Stimulated activated CD4-positive, alpha-beta T cell treated with anti-CD3 and anti-CD28 coated beads, TNF-alpha, amount 100 ng/mL, for 1 hour (primary cell): ENCODE measurements at places on chromosomes 6 and 20.

- DNase-seq = no peak
These were observed 44.2 kb upstream of the DEFB112 start for GRCh38 chr6:50093938-50094272.

DNA sequence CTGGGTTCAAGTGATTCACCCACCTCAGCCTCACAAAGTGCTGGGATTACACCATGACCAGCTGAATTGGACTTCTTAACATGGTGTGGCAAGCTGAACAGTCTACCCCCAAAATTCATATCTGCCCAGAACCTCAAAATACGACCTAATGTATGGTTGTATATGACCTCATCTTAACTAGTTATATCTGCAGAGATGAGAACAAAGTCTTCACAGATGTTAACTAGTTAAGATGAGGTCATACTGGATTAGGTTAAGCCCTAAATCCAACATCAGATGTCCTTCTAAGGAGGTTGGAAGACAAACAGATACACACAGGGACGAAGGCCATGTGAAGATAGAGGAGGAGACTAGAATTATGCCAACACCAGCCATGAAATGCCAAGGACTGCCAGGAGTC lies 102.5 kb downstream of the JPH2 start:
- no peak for DNase-seq

- no peak for DNase-seq
These were observed 142.5 kb upstream of the FERMT1 start for GRCh38 chr20:6265204-6265904.

DNA sequence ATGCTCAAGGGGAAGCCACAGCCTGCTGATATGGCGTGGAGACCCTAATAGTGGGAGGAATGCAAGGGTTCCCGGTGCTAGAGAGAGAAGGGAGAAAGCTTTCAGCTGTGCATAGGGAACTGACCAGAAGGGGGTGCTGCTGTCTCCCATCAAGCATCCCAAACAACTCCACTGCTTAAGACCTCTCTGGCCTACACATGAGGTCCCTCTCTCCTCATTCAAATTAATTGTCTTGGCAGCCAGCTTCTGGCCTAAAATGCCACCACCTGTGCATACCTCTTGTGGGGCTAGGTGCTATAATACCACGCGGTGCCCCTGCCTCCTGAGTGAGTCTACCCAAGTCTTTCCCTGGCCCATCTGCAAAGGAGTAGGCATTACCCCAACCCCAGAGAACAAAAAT lies 14.5 kb downstream of the ADISSP start:
- DNase-seq = no peak

DNA sequence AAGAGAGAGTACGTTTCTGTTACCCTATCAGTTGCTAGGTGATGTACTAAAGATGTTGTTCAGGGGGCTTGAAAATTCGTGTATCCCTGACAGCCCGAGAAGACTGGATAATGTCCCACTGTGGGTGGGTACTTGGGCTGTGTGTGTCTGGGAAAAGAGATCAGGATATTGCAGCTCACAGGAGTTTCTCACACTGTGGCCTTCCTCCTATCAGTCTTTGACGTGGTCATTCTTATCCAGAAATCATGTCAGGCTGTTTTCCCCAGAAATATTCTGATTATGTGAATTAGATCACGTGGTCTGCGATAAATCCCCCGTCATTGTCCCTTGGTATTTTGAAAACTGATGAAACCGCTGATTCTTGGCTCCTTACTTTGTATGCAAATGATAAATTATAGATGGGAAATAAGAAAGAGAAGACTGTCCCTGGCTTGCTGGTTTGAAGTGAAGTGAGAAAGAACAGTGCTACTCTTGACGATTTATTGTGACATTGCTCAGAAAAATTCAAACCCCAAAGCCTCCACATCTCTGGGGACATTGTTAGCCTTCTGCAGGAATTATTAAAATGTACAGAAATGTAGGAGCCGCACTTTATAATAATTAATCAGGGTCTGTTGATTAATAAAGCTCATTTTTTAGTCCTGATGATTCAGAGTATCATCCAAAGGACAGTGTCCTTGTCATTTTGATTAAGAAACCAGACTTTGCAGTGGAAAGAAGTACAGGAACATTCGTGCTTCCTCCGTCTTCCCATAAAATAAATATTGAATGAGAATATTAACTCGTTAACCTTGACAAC lies 167.5 kb upstream of the TSHZ2 start:
- DNase-seq = no peak

DNA sequence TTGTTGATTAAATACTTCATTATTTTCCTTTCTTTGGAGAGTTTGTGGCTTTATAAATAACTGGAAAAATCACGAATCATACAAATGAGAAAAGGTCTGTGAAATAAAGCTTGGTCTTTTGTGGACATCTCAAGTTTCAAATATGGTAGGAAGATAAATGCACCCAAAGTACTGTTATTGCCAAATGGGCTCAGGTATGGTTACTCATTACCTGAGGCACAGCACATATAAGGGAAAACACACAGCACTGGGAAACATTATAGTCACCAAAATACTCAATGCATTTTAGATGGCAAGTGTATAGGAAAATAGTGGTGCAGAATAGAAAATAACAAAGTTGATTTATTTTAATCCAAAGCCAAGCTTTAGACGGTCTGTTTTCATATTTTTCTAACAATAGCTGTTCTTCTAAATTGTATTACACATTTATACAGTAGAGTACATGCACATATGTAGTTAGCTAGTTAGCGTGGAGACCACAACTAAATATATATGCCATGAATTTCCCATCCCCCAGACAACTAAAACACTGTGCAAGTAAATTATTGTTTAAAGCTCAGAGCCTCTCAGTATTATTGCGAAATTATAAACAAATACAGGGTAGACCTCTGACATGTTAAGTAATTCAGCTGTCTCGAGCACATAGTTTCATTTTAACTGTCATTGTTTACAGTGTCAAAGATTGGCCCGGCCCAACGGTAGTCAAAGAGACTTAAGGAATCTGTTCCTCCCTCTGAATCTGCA lies 336.0 kb downstream of the SYNE1 start:
- no peak for DNase-seq

DNA sequence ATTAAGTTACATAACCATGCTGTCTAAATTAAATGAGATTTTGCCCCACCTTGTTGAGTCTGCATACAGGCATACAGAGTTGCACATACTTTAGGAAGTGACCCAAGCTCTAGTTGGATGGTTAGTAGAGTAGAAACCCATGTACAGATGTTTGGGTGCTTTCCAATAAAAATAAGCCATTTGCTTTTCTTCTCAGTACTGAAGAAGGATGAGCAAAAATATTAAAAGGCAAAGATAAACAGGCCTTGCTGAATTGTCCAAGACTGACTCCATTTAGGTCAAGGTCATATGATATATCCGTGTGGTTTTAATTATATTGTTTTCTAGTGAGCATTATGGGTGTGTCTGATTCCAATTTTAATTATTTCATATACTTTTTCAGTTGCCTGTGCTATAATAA lies 589.4 kb downstream of the RFPL4B start:
- DNase-seq = no peak

GRCh38 chr6:132812756-132813172 lies 1.6 kb upstream of the RPS12 start:
- DNase-seq = no peak

DNA sequence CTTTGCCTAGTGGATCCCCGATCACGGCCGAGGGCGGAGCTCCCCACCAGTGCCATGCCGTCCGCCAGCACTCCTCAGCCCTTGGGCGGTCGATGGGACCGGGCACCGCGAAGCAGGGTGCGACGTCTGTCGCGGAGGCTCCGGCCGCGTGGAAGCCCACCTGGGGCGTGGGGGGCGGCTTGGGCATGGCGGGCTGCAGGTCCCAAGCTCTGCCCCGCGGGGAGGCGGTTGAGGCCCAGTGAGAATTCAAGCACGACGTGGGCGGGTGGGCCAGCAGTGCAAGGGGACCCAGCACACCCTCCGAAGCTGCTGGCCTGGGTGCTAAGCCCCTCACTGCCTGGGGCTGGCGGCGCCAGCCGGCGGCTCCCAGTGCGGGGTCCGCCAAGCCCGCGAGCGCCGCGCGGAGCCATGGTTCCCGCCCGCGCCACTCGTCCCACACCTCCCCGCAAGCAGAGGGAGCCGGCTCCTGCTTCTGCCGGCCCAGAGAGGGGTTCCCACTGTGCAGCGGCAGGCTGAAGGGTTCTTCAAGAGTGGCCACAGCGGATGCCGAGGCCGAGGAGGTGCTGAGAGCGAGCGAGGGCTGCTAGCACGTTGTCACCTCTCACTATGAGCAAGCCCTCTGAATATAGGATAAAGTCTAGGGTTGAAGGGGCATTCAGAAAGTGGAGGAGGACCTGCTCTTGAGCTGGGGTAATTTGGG lies 128.6 kb downstream of the GRM4 start:
- no peak for DNase-seq

DNA sequence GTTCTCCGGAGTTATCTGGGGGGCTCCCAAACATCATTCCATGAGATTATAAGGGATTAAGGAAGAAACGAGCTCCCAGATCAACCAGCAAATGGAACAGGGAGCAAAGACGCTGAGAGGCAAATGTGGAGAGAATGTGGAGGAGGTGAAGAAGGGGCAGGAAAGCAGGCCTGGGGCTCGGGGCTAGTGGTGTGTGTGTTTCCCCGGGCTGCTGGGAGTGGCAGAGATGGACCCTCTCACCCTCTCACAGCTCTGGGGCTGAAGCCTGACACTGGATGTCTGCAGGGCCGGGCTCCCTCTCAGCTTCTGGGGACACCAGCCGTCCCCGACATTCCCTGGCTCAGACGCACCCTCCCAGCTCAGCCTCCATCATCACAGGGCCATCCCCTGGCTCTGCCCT lies 212.6 kb downstream of the THBS2 start:
- DNase-seq = no peak

DNA sequence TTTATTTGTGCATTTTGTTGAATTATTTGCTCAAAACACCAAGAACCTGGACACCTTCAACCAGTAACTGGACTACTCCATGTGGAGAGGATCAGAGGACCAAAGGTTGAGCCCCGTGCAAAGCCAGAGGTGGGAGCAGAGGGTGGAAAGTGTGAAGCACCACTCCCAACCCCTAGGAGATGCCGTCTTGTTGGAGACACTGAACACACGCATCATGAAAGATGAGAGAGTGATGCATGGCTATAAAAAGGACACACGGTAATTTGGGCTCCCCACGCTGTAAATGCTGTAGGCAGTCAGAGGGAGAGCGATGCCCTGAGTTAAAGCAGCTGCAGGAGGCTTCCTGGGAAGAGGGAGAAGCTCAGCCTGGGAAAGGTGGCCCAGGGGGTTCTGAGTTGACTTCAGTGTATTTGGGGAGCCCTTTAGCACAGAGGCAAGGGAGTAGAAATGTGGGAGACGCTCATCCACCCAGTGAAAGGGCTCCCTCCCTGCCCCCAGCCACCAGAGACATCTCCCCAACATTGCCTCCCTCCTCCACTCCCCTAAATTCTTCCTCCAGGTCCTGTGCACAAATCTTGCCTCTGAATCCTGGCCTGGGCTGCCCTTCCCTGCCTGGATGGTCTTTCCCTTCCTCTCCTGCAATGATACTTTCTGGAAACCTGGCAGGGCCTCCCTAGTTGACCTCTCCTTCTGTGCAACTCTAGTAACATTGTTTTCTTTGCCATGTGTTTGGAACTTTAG lies 55.8 kb upstream of the IYD start:
- DNase-seq = no peak

GRCh38 chr20:54320148-54320607 lies 112.3 kb downstream of the PFDN4 start:
- DNase-seq = no peak

- no peak for DNase-seq
These were observed 1.0 kb downstream of the POU3F2 start for GRCh38 chr6:98835149-98836024.

GRCh38 chr20:62725596-62726268 lies 17.1 kb downstream of the NTSR1 start:
- no peak for DNase-seq
